NCI-H2029 treated with DMSO at 0.1 percent for 48 hours (cell line): ENCODE measurements at places on chromosomes 3 and 15.

DNA sequence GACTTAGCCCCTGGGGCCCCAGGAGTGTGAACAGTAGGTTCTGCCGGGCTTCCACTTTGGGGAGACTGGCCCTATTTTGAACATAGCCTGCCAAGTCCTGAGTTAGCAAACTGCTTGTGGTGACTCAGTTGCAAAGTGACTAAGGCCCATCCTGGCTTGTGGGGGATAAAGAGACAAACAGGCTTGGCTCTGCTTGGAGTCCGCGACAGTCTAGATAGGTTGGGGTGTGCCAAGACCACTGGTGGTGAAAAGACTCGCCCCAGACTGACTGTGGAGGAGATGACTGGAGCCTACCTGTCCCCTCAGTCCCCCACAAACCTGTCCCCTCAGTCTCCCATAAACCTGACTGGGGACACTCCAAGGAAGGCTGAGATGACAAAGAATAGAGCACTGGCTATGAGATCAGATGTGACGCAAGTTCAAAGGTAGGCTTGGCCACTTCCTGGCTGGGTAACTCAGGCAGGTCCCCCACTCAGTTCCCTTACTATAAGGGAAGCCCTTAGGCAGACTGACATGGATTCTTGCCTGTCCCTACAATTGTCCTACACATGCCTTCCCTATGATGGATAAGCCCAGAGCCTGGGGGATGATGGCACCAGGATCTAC lies 4.3 kb downstream of the DNASE1L3 start:
- DNase-seq = no peak

- DNase-seq = no peak
These were observed 518.9 kb downstream of the SHQ1 start for GRCh38 chr3:72329354-72329753.

DNA sequence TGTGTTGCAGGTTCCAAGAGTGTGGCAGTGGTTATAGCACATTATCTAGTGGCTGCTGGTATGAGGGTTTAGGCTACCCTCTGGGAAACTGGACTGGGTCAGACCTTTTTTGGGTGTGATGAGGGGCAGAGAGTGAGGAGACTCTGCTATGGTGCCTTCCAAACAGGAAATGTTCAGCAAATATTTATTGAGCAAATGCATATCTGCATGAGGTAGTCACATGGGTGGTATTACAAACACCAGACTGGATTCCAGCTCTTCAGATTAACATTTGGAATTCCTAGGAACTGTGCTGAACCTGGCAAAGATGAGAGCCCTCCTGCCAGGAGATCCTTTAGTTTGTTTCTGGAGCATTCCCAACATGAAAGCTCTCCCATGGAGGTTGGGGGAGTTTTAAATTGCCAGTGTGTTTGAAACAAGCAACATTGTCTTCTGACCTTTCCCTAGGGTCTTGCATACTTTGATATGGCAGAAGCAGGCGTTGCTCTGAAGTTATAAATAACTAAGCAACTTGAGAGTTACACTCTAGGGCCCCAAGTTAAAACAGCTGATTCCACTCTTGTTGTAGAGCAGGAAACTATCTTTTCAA lies 341.2 kb upstream of the C2CD4B start:
- no peak for DNase-seq

DNA sequence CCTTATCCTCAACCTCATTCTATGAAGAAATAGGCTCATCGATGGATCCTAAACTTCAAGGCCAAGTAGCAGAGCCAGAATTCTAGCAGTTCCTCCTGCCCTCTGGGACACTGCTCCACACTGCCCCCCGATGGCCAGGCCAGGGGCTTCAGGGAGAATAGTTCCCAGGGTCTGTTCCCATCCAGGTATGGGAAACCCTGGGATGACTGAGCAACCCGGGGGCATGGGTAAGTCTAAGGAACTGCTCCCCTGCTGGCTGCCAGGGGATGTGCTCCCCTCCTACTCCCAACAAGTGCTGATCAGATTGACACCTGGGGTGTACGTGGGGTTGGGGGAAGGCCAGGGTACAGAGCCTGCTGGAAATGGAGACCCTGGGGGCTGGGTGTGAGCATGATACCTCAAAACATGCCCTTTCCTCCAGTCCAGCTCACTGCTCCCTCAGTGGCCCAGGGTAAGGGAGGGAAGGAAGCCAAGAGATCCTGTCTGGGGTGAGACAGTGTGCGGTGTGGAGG lies 7.6 kb downstream of the ULK3 start:
- DNase-seq = no peak

GRCh38 chr3:32340039-32340438 lies 51.6 kb upstream of the CMTM7 start:
- peak; percentile 78 for DNase-seq

GRCh38 chr3:181017690-181018089 lies 28.2 kb upstream of the DNAJC19 start:
- no peak for DNase-seq

GRCh38 chr15:86278586-86278985 lies 198.9 kb downstream of the AGBL1 start:
- no peak for DNase-seq

DNA sequence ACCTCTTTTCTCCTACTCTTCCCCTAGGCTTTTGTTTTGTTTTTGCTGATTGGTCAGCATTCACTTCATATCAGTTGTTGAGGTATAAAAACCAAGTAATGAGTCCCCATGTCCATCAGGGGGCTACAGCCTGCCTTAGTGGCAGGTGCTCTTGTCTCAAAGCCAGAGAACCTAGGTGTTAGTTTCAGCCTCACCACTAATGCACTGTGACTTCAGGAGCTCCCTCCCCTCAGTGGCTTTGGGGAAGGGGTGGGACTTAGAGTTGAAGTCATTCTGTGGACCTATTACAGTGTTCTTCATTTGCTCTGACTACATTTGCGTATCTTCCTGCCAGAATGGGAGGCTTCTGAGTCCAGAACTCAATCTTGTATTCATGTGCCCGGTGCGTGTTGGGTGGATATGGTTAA lies 41.6 kb downstream of the NR2C2 start:
- DNase-seq = peak; percentile 13

GRCh38 chr3:62749130-62749529 lies 126.1 kb downstream of the CADPS start:
- no peak for DNase-seq

- peak; percentile 35 for DNase-seq
These were observed 410 bp downstream of the LRRC49 start for GRCh38 chr15:70892912-70893560.

DNA sequence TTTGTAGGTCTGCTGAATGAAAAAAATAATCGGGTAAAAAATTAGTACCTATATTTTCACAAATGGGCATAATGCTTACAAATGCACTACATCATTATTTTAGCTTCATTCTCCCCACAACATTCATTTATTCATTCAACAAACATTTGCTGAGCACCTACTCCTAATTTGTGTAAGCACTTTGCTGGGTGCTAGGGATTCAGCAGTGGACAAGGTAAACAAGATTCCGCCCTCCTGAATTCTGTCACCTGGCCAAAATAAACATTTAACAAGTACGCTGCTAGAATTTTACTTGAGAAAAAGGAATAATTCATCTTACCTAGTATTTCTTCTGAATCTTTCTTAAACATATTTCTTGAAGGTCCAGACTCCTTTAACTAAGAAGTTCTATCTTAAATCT lies 72.1 kb downstream of the TIGIT start:
- peak; percentile 46 for DNase-seq

- DNase-seq = peak; percentile 1
These were observed 17.2 kb upstream of the GNB5 start for GRCh38 chr15:52208306-52208946.

DNA sequence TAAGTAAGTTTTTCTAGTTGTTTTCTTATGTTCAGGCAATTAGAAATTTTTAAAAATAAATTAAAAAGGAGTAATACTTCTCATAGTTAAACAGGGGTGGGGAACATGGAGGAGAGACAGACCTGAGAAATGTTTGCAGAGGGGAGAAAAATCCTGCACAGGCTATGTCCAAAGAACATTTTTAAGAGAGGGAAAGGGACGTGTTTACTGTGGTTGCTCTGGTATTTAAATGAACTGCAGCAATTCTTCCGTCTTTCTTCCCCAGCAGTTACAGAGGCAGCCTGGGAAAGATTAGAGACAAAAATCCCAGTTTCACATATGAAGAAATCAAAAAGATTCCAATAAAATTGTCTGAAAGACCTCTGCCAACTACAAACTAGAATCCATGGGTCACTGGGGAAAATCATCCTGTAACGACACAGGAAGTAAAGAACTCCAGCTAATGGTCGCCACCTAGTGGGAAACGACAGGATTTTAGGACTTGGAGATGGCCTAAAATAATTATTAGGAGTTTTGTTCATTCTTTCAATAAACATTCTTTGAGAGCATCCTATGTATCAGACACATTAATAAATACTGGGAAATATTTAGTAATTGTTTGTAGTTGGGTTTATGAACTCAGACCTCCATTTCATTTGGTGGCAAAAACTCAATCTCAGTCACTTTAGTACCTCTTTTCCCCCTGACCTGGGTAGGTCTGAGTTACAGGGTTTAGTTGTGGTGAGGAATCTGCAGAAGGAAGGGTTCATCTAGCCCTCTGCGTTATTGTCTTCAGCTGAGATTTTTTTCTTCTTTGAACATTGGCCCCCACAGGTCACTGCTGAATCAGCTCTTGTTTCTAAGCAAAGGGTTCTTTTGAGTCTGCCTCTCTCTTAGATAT lies 69.9 kb upstream of the GOLIM4 start:
- peak; percentile 47 for DNase-seq

DNA sequence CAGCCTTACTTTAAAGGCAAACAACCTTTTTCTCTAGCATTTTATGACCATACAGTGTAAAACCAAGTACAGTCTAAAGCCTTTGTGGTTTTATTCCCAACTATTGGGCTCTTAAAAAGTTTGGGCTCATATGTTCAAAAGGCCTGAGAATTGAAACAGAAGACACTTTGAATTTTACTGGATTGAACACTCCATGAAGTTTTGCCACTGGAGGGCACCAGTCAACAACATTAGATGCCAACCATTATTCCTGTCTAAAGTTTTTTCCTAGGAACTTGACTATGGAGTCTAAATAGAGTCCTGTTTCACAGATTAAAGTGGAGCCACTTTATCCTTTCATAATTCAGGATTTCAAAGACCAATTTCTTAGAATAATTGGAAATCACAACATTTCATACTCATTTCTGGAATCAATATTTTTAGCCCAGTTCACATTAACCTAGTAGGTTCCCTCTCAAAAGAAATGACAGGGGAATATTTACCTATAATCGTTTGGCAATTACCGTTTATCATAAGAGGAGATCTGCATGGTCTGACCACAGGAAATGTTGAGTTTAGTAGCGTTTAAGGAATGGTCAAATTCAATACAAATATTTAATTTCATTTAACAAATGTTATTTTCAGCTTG lies 244.1 kb upstream of the PDZRN3 start:
- no peak for DNase-seq

DNA sequence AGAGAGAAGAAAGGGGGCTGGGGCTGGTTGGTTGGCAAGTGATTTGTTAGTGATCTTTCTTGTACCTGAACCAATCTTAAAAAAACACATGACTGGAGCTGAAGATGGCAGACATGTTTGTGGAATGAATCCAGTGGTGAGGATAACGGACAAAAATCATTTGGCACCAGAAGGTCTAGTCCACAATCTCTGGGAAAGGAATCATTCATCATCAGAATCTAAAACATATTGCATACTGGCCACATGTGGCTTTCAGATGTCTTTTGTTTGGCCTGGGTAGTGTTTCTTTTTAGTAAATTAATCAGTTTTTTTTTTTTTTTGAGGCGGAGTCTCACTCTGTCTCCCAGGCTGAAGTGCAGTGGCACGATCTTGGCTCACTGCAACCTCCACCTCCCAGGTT lies 5.0 kb downstream of the NEK11 start:
- no peak for DNase-seq

DNA sequence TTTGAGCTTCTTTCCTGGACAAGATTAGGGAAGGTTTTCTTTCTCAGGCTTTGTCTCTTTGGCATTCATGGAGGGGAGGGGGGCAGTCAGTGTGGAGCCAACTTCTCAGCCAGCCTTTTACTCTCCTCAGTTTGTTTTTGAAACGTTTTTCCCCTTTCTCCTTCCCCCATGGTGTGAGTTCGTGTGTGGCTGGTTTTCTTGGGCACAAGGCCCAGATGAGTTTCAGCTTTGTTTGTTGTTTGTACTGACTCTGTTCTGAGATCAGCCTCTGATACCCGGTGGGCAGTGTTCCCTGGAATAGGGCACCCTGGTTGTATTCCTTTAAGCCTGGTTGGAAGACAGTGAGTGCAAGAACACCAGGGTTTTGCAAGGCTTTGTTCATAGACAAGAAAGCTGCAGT lies 168.2 kb upstream of the RARB start:
- no peak for DNase-seq

DNA sequence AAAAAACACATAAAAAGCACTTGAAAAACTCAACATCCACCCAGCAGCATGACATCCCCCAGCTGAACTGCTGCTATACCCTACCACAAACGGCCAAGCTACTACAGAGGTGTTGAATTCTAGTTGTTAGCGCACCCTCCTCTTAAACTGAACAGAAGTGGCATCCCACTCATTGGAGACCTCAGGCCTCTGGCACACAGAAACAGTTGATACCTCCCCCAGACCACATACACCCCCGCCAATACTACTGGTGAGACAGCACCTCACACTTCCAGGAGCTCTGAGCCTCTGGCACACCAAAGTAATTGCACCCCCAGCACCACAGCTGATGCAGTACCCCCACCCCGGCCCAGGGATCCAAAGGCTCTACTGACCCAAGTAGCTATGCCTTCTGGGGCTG lies 190.2 kb downstream of the SCAPER start:
- DNase-seq = no peak

DNA sequence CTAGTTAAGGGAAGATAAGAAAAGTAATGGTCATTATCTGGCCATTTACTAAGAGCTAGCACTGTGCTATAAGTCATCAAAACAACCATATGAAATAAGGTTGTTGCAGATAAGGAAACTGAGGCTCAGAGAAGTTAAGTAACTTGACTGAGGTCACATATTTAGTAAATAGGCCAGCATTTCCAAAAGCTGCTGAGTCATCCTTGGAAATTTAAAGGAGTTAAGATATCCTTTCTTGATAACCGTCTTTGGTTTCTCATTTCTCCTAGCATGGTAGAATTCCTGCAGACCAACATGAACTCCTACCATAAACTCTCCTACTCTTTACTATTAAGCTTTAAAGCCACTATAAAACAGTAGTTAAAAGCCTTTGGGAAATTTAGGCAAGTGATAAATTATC lies 85.0 kb upstream of the PDZRN3 start:
- no peak for DNase-seq

GRCh38 chr15:47294765-47295259 lies 422.5 kb upstream of the SEMA6D start:
- DNase-seq = no peak

GRCh38 chr15:79130535-79131130 lies 40.1 kb upstream of the RASGRF1 start:
- no peak for DNase-seq

- DNase-seq = no peak
These were observed 9.8 kb downstream of the SLC6A1 start for GRCh38 chr3:11002371-11002807.

GRCh38 chr15:63089260-63090043 lies 32.2 kb upstream of the LACTB start:
- peak; percentile 5 for DNase-seq

GRCh38 chr3:183504597-183504996 lies 50.9 kb downstream of the KLHL6 start:
- DNase-seq = no peak

GRCh38 chr15:76871930-76872329 lies 33.2 kb downstream of the SCAPER start:
- DNase-seq = no peak

GRCh38 chr15:42858999-42859789 lies 61.4 kb downstream of the TTBK2 start:
- DNase-seq = no peak

GRCh38 chr3:120119846-120120510 lies 25.7 kb upstream of the GSK3B start:
- no peak for DNase-seq

GRCh38 chr3:188060840-188061544 lies 93.0 kb upstream of the LPP start:
- DNase-seq = no peak
